Epithelial cell of proximal tubule (primary cell): ENCODE measurements at places on chromosomes 16 and 17. TPM values are rescaled to one million over a fixed set of nuclear protein-coding genes. Genes with fewer than 3 reads are reported as not detected.

DNA sequence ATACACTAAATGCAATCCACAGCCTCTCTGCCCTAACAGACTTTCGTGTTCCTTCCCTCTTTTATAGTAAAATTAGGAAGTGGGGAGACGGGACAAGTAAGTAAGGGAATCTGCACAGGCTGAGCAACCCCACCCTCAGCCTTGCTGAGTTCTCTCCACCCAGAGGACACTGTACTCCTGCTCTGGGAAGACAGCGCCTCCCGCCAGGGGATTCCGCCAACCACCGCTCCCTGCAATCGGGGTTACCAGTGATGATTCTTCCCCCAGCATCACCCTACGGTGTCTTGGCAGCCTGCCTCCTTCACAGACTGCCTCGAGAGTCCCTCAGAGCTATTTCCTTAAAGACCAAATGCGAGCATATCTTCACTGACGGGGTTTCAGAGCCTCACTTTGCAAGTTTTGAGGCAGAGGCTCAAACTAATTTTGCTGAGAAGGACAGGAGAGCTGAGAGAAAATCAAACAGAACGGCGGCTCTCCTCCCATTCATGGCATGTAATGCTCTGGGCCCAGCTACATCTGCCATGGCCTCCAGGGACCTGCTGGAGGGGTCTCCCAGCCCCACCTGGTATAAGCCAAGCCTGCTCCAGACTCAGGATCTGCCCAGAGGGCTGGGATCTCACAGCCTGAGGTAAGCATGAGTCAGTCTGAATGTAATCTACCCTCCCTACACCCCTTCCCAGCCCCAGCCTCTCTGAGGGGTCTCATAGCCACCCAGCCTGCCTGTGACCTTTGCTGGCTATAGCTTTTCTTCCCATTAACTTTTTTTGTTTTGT lies 22.7 kb upstream of the ASGR2 start:
- DNase-seq = no peak

DNA sequence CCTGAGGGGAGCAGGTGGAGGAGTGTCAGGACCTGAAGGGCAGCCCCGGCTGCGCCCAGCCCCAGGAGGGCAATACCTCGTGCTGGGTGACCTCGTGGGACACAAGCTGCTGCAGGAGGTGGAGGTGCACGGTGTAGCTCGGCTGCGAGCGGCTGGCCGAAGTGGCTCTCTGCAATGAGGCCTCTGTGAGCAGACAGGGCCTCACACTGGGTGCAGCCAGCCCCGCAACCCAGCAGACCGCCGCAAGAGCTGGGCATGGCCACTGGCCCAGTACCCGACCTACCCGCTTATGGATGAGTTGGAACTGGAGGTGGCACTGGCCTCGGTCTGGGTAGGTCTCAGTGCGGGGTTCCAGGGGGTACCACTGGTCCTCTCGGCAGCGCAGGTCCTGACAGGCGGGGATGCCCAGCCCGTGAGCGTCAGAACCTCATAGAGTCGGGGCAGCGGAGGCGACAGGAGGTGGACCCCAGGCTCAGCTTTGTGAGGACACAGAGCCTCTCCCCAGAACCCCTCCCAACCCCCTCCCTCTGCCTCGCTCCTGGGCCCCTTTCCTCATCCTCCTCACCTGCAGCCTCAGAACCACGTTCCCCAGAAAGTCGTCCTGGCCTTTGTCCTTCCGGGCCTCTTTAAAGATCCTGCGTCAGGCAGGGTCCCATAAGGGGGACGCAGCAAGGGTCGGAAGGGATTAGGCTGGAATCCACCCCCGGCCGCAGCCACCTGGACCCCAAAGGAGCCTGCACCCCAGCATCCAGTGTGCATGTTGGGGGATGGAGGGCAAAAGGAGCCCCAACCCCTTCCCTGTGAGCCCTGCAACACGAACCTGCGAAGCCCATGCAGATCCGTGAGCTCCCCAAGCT lies 4.0 kb downstream of the UNC13D start:
- DNase-seq = no peak

GRCh38 chr17:56785997-56786680 lies 47.6 kb downstream of the C17orf67 start:
- no peak for DNase-seq

- no peak for DNase-seq
Measured at GRCh38 chr16:84003038-84003437, 35.0 kb downstream of the NECAB2 start.

DNA sequence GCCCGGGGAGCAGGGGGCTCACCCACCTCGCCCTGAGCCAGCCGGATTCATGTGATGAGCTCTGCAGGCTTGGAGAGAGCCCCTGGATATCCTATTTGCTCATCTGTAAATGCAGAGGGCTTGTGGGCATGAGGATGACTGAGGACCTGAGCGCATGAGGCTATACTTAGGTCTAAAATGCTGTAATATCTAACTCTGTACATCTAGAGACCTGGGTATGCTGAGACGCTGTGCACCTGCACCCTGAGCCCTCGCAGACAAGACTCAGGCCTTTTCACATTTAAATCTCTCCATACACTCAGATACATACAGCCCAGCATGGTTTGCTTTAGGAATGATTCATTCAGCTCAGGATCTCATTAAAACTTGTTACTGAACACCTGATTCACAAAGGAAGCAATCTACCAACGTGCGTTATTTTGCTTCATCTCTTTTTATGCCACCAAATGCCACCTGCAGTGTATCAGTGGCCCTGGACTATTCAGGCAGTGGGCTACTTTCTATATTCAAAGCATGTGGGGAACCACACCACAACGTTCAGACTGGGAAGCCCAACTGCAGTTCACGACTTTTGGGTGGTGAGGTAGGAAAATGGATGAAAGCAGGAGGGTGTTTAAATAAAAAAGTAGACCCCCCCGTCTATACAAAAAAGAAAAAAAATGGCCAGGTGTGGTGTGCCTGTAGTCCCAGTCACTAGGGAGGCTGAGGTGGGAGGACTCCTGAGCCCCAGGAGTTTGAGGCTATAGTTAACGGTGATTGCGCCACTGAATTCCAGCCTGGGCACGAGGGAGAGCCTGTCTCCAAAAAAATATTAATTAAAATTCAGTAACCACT lies 12.0 kb downstream of the USP7 start:
- no peak for DNase-seq

Gene EFCAB5
- total RNA-seq = 0.29 and 2.5 TPM in 2 replicates

Gene HES7
- 0.35 TPM in 1 of 2 replicates, not detected in the other for total RNA-seq

GRCh38 chr16:72092832-72093447 lies 480 bp downstream of the TXNL4B start:
- DNase-seq = no peak

DNA sequence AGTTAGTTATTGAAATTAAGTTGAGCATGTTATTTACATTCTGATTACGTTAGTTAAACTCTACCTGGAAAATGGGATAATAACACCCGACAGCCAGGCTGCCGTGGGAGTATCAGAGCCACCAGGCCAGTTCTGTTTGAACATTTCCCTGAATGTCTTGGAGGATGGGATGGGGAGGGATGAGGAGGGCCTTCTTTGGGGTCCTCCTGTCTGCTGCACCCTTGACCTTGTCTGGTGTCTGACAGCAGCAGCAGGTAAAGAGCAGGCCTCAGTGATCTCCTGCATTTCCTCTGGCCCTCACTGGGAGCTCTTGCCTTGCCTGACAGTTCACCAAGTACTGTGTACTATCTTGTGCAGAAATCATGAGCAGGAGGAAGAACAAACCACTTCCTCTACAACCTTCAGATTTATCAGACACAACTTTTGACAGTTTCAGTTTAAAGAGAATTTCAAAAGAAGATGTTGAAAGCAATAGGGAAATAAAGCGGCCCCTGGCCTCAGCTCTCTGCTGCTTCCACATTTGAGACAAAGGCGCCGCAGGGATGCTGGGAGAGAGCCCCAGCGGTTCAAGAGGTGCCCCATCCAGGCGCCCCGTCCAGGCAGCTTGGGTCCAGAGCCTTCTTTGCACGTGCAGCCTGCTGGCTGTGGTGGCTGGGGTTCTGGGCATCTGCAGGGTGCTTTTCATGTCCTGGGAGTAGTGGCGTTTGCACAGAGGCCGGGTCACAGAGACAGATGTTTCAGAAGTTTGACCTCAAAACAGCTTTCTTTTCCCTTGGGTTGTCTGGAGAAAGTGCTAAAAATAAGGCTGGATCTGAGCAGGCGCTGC lies 25.3 kb downstream of the CMIP start:
- no peak for DNase-seq

DNA sequence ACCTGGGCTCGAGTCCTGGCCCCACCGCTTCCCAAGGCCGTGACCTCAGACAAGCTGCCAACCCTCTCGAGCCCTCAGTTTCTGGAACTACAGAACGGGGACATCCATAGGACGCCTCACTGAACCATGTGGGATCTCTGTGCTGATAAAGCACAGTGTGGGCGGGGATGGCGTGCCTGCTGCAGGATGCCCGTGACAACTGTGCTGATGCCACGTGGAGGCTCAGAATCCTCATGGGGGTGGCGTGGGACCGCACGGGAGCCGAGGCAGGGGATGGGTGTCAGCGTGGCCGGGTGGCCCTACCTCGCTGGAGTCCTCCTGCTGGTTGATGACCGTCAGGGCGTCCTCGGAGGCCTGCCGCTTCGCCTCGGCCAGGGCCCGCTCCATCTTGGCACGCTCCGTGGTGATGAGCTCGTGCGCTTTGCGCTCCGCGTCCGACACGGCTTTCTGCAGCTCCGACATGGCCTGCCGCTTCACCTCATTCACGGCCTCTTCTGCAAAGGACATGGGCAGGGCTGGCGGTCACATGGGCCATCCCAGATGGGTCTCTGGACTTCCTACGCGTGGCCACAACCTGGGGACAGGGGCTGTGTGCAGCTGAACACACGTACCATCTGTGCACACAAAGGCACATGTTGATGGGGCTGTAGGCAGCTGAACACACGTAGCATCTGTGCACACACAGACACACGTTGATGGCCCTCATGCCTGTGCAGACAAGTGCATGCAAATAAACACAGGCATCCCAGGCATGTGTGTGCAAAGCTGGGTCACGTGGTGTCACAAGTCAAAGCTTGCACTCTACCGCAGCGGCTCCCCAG lies 12.7 kb upstream of the PABPN1L start:
- DNase-seq = no peak

DNA sequence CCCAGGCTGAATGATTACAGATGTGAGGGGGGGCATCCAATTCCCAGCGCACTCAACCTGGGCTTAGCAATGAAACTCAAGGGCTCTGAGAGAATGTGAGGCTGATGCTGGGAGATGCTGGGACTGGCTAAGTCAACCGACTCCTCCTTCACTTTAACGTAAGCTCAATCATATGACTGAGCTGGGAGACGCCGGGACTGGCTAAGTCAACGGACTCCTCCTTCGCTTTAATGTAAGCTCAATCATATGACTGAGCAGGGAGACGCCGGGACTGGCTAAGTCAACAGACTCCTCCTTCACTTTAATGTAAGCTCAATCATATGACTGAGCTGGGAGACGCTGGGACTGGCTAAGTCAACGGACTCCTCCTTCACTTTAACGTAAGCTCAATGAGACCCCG lies 179.4 kb downstream of the VPS53 start:
- DNase-seq = no peak

- no peak for DNase-seq
Measured at GRCh38 chr16:8183176-8184099, 406.9 kb downstream of the TMEM114 start.

Gene KRTAP2-2
- total RNA-seq = not detected in 2 replicates

- no peak for DNase-seq
Measured at GRCh38 chr16:2962334-2963073, 1.6 kb upstream of the KREMEN2 start.

GRCh38 chr17:64694207-64694606 lies 32.1 kb upstream of the SMURF2 start:
- peak; percentile 32 for DNase-seq

DNA sequence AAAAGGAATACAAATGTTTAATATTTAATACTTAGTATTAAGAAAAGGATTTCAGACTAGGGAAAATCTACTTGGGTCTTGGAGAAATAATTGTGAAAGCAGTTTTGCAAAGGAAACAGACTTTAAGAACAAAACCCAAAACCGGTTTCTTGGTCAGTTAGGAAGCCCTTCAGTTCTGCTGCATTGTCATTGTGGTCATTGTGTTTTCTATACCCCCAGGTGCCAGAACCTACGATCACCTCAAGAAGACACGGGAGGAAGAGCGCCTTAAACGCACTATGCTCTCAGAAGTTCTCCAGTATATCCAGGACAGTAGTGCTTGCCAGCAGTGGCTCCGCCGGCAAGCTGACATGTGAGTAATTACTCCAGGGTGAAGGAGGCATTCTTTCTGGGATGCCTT lies 19.5 kb upstream of the DUSP14 start:
- DNase-seq = no peak

GRCh38 chr17:14196377-14196997 lies 40.2 kb downstream of the CDRT15 start:
- DNase-seq = no peak

Gene STX1B
- 0.40 and 0.58 TPM in 2 replicates for total RNA-seq

- DNase-seq = no peak
Measured at GRCh38 chr17:35918665-35919064, 11.9 kb downstream of the RDM1 start.
